Astrocyte of the spinal cord (primary cell): ENCODE measurements at places on chromosomes 1 and 21.

DNA sequence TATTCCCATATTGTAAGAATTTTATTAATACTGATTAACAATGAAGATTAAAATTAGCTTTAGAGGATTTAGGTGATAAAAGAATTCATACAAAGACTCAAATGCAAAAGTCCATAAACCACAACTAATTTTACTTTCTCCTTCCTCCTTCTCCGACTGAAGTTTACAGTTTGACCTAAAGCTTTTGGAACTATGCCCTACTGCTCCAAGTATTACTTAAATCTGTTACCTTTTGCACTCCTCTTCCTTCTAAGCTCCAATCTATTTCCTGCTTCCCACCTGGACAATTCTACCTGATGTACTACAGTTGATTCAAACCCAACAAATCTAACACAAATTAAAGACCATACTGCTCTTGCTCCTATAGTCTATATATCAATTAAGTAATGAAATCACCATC, 36.3 kb downstream of the ANKRD13C start:
- DNase-seq, result no peak

- DNase-seq, result no peak
Observed at GRCh38 chr1:26538480-26539412, 9.2 kb downstream of the RPS6KA1 start.

GRCh38 chr1:67766141-67766978, 66.9 kb downstream of the GNG12 start:
- peak; percentile 88 for DNase-seq

- no peak for DNase-seq
Observed at GRCh38 chr1:53398576-53399365, 60.4 kb upstream of the DMRTB1 start.

DNA sequence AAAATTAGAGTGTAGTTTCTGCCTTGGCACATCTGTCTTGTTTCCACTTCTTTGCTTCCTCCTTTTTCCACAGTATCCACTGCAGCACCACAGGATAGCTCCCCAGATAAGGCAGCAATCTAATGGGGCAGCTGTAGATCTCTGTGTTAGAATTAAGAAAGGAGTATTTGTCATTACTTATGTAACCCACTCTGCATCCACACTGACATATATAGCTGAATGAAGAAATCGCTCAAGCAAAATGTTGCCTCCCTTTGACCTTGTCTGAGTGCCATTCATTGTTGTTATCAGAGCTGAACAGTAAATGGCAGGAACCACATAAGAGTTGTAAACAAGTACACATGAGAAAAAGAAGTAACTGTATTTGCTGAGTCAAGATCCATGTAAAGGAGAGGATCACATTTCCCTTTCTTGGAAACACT, 45.9 kb upstream of the DPH5 start:
- DNase-seq, result no peak

GRCh38 chr1:167635156-167635648, 5.2 kb downstream of the RCSD1 start:
- no peak for DNase-seq

DNA sequence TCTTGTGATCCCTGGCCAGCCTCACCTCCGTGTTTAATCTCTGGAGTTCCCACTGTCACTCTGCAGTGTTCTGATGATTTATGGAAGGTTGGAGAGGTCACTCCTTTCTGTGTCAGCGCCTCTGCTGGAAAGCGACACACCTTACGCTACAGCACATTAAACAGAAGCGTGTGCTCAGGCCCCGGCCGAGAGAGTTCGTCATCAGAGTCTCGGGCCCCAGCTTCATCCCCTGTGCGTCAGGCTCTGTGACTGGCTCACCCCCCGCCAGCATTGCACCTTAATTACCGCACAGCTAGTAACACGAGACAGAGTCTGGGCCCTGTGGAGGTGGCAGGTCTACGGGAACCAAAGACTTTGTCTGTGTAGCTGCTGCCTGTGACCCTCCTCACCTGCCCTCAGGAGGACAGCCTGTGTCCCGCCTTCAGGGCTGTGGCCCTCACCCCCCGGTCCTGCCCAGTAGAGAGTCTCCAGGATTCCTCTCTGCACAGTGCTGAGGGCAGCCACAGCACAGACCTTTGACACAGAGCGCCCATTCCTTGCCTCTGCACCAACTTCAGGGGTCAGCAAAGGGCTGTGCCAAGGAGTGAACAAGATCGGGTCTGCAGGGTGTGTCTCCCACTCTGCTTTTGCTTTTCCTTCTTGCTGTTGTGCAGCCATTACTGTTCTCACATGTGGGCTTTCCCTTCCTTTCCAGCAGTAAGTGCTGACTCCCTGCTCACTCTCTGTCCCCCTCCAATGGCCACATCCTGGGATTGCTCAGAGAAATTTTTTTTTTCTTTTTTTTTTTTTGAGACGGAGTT, 157.6 kb downstream of the PGBD5 start:
- DNase-seq, result peak; percentile 75

- DNase-seq, result peak; percentile 45
Observed at GRCh38 chr1:60228041-60228491, 154.5 kb upstream of the C1orf87 start.

GRCh38 chr1:118564961-118565703, 380.1 kb upstream of the SPAG17 start:
- DNase-seq, result no peak

- DNase-seq, result no peak
Observed at GRCh38 chr1:100122177-100122576, 10.6 kb downstream of the SASS6 start.

DNA sequence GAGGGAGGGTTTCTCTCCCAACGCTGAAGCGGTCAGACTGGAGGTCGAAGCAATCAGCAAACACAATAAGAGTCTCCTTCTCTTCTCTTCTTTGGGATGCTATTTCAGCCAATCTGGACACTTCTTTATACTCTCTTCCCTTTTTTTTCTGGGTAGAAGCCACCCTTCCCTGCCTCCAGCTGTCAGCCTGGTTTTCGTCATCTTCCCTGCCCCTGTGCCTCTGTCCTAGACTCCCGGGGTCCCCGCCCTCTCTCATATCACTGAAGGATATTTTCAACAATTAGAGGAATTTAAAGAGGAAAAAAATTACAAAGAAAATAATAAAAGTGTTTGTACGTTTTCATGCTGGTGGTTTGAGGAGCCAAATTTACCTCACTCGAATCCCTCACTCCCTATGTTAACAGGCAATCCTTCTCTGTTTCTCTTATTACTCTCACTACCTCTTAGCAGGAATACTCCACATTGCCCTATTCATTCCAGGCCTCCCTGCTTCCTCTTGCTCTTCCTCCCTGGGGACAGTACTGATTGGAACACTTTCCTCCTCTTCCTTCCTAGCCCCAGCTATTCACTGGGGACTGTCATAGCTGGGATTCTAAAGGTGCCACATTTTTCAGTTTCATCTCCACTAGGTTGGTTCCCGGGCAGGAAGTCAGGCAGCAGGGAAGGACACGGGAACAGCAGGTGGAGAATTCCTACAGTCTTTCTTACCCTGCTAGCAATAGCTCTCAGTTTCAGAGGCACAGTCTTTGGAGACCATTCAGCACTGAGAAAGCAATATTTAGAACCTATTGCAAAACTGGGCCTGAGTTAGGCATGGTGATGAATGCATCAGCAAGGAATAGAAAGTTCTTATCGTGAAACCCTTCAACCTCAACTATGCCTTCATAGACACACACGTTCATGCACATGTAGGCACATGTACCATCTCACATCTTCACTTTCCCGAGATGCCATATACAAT, 288.0 kb downstream of the PBX1 start:
- no peak for DNase-seq

- no peak for DNase-seq
Observed at GRCh38 chr1:93652323-93652949, 29.2 kb downstream of the BCAR3 start.

GRCh38 chr1:235734335-235734734, 84.8 kb upstream of the GNG4 start:
- DNase-seq, result no peak

GRCh38 chr1:227781314-227781930, 34.1 kb upstream of the PRSS38 start:
- DNase-seq, result no peak

DNA sequence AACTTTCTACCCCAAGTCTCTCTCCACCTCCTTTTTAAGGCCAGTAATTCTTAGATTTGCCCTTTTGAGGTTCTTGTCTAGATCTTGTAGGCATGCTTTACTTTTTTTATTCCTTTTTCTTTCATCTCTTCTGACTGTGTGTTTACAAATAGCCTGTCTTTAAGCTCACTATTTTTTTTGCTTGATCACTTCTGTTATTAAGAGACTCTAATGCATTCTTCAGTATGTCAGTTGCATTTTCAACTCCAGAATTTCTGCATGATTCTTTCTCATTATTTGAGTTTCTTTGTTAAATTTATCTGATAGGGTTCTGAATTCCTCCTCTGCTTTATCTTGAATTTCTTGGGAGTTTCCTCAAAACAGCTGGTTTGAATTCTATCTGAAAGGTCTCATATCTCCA, 30.9 kb downstream of the XPR1 start:
- no peak for DNase-seq

- no peak for DNase-seq
Observed at GRCh38 chr1:165856021-165856420, 28.6 kb downstream of the UCK2 start.

- DNase-seq, result no peak
Observed at GRCh38 chr1:62613325-62613727, 16.0 kb downstream of the ANGPTL3 start.

GRCh38 chr21:31501926-31502325, 157.6 kb upstream of the SOD1 start:
- no peak for DNase-seq

GRCh38 chr1:220875260-220875659, 4.0 kb upstream of the HLX start:
- DNase-seq, result no peak

GRCh38 chr1:41242342-41243078, 404 bp upstream of the SCMH1 start:
- DNase-seq, result no peak

DNA sequence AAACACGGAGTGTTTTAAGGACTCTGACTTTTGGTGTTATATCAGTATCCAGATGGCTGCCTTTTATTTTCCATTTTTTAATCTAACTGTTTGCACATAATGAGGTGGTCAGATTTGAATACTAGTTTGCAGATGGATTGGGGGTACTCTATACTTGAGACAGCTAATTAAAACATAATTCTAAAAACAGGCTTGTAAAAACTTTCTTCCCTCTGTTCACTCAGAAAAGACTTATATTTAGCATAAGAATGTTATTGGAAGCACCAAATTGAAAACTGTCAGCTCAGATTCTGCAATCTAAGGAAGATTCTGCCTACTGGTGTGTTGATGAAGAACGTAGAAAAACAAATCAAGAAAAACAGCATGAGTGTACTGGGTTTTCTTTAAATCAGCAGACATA, 44.0 kb upstream of the NRIP1 start:
- DNase-seq, result no peak

- no peak for DNase-seq
Observed at GRCh38 chr1:3729594-3730542, 22.4 kb upstream of the CCDC27 start.

DNA sequence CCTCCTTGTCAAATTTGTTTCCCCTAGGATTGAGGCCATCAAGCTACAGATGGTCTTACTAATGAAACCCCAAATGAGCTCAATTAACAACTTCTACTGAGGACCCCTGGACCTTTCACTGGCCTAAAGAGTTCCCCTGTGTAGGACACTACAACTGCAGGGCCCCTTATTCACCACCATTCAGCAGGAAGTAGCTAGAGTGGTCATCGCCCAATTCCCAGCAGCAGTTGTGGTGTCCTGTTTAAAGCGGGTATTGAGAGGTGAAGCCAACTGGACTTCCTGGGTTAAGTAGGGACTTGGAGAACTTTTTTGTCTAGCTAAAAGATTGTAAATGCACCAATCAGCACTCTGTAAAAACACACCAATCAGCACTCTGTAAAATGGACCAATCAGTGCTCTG, 1466.9 kb downstream of the KCNT2 start:
- DNase-seq, result no peak

GRCh38 chr1:201636510-201636971, 97.6 kb downstream of the NAV1 start:
- peak; percentile 72 for DNase-seq

GRCh38 chr1:27618341-27619082, 14.6 kb upstream of the AHDC1 start:
- DNase-seq, result no peak

DNA sequence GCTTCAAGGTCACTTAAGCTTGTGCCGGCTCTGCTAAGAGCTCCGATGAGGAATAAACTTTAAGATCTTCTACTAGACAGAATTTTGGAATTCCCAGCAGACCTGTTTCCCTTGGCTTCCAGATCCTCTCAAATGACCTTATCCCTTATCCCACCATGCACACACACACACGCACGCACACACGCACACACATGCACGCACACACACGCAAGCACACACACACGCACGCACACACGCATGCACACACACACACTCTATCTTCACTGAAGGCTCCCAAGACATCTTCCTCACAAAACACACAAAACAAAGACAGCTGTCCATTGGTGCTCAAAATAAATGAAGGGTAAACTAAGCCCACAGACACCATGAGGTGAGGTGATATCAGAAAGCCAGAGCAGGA, 659.9 kb downstream of the KIF26B start:
- no peak for DNase-seq

DNA sequence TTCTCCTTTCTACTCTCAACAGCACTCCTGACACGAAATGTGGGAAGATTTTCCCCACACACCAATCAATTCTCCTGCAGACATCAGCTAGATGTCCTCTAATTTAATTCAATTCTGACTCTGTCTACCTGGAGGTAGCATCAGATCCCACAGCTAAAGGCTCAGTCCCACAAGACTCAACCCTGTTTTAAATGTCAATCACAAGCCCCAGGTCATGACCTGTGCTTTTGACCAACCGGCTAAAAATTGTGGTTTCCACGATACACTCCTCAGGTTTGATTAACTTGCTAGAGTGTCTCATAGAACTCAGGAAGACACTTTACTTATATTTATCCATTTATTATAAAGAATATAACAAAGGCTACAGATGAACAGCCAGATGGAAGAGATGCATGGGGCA, 27.4 kb downstream of the IL23R start:
- DNase-seq, result no peak

GRCh38 chr1:49351768-49352167, 575.1 kb upstream of the BEND5 start:
- DNase-seq, result peak; percentile 25

GRCh38 chr1:51234721-51235425, 1.2 kb upstream of the RNF11 start:
- DNase-seq, result peak; percentile 33

GRCh38 chr1:208235982-208236761, 8.0 kb downstream of the PLXNA2 start:
- peak; percentile 85 for DNase-seq

DNA sequence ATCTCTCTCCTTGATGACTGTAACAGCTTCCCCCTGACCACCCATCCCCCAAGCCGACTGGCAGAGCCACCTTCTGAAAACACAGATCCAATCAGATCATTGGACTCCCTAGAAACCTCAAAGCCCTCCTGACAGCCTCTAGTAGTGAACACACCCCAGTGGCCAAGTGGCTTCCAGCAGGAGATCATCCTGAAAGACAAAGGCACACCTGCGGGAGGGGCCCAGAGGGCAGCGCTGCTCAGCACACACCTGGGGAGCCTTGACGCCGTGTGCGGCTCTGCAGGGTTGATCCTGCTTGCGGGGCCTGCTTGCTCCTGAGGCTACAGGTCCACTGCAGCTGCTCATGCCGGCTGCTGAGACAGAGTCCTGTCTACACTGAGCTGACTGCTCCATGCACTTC, 41.5 kb downstream of the SLC66A1 start:
- DNase-seq, result no peak
